Activated CD4-positive, alpha-beta T cell treated with anti-CD3 and anti-CD28 coated beads, Interleukin-2, amount 50 U/mL, for 16 hours (primary cell): ENCODE measurements at places on chromosomes 12 and 14.

DNA sequence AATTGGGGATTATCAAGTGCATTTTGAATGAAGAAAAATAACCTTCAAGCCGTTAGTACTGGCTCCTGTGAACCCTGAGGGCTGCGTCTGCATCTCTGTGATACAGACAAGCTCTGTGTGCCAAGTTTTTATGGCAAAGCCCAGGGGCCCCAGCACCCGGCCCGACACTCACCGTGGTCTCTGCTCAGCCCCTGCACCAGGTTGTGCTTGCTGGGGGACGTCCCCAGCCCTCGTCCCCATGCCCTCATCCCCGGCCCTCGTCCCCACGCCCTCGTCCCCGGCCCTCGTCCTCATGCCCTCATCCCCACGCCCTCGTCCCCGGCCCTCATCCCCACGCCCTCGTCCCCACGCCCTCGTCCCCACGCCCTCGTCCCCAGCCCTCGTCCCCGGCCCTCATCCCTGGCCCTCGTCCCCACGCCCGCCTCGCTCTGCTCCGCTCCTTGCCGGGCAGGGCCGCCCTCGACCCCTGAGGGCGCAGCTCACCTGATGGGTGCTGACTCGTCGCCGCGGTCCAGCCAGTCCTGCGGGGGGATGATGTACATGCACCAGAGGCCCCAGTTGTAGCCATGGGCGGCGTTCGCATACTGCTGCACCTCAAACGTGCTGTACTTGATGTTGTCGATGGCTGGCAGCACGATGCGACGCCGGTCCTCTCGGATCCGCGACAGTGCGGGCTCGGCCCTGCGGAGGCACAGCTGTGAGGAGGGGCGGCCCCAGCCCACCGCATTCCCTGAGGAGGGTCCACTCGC is 72.0 kb downstream of the GALNT9 start:
- no peak for DNase-seq

DNA sequence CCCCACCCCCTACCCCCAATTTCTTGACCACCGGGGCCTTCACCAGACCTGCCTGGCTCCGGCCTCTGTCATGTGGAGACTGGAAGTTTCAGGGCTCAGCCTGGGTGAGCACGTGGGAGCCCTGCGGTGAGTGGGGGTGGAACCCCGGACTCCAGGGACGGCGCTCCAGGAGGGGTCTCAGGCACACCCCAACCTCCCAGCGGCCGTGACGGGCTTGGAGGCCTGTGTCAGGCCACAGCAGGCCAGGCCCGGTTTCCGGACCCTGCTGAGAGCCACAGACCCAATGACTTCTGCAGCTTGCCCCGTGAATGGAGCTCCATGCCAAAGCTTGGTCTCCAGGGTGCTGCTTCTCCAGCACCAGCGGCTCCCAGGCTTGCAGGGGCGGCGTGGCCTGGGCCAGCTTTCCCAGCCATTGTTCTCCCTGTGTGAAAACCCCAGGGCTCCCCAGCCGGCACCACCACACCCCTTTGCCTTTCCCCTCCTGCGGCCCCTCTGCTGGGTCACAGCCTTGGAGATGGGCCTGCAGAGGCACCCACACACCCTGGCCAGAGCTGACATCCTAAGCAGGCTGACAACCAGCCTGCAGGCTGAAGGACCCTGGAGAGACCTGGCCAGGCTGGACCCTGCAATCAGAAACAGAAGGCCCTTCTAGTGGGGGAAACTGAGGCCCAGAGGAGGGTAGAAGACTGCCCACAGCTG is 186.2 kb upstream of the C14orf180 start:
- no peak for DNase-seq

DNA sequence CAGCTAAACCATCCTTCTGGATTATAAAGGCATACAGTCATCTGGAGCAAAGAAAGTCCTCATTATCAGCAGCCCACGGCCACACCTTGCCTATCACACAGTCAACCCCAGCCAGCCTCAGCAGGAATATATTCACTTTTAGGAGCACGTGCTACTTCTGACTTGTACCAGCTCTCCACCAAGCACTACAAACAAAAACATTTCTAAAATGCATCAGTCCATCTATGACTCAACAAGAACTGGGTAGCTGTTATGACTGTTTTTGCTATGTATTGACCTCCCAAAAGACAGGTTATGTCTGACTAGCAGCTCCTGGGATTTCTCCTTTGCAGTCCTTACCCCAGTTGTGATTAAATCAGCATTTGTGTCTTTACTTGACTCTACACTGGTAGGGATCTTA is 31.2 kb downstream of the NUAK1 start:
- DNase-seq, result no peak

DNA sequence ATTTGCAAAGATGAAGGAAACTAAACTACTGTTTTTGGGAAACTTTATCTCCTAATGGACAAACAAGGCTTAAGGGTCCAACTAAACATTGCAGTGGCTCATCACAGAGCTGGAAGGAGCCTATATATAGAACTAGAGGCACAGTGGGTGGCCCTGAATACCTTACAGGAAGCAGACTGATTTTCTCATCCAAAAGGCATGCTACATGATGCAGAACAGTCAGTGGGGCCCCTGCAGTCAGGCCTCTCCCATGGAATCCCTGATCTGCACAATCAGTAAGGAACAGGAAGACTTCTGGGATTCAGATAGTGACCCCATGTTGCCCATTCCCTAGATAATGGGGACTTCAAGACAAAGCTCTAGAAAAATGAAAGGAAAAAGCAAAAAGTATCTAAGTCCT is 1.9 kb upstream of the LLPH start:
- no peak for DNase-seq

DNA sequence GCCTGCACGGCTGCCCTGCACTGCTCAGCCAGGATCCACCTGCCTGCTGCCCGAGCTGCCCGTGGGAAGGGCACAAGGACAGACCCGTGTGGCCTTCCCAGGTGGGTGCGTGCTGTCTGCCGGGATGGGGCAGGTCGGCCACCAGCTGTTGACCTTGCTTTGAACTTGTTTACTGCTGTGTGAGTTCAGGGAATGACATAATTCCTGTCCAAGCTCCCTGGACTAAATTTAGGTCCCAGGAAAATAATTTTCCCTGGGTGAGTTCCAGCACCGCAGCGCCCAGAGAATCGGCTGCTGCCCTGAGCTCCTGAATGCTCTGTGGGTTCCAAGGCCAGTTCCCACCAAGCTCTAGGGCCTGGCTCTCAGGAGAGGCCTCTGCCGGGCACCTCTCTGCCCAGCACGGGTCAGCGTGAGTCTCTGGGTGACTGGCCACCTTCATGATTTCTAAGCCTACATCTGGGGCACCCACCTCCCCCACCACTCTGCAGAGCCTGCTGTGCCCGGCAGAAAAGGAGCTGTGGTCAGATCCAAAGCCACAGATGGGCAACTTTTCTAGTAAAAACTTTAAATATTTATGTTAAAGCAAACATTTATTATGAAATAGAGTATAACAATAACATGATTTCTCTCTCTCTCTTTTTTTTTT is 27.2 kb upstream of the MLXIP start:
- DNase-seq, result no peak

GRCh38 chr12:19908830-19909229 is 459.5 kb upstream of the PDE3A start:
- DNase-seq, result no peak

DNA sequence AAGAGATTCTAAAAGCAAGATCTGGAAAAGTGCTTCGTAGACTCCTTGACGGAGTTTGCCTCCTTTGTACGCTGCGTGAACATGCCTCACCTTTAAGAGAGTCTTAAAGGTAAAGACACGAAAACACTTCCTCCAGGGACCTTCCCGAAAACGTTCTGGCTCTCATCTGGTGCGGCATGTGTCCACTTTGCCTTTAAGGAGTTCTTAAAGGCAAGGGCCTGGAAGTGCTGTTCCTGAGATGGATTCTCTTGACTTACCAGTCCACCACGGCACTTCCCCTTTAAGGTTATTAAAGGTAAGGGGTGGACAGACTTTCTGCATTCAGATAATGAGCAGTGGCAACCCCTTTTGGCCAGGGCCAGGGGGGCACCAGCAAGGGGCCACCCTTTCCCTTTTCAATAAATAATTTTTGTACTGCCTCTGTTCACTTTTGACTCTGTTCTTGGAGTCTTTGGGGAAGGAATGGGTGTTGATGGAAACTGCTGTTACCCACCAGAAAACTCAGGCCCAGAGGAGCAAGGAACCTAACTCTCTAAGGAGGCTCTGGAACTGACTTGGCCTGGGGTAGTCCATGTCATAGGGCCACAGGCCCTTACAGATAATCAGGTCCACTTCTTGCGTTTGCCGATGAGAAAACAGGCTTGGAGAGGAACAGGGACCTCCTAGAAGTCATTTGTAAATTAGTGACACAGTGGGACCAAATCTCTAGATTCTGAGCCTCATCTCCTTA is 4.4 kb downstream of the REM2 start:
- peak; percentile 56 for DNase-seq

GRCh38 chr12:59408431-59408830 is 187.4 kb upstream of the SLC16A7 start:
- no peak for DNase-seq

DNA sequence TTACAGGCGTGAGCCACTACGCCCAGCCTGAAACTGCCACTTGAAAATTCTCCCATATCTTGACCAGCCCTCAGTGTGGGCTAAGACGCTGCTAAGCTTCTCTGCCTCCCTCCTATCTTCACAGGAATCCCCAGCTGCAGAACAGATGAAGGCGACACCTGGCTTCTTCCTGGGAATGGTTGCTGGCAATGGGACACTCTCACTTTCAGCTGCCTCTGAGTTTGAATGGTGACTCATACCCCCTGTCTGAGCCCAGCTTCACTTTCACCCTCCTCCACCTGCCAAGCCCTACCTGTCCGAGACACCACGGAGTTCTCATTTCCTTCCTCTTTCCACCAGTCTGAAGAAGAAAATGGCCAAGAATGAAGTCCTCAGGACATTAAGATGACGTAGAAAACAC is 18.3 kb upstream of the VASH1 start:
- no peak for DNase-seq

DNA sequence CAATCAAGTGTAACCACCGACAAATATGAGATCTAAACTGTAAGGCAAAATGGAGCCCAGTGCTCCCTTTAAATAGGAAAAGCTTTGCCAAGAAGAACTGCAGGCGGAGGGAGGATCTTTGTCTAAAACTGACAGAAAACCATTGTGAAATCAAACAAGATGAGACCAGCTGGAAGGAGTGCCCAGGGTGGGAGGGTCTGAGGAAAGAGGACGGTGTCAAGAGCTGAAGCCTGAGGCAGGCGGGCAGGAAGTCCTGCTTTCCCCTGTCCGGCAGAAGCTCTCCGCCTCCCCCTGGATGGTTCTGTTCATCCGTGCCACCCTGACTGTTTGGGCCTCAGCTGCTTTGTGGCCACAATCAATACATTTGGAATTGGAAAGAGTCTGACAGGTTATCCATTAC is 37.5 kb downstream of the CDC42BPB start:
- no peak for DNase-seq

DNA sequence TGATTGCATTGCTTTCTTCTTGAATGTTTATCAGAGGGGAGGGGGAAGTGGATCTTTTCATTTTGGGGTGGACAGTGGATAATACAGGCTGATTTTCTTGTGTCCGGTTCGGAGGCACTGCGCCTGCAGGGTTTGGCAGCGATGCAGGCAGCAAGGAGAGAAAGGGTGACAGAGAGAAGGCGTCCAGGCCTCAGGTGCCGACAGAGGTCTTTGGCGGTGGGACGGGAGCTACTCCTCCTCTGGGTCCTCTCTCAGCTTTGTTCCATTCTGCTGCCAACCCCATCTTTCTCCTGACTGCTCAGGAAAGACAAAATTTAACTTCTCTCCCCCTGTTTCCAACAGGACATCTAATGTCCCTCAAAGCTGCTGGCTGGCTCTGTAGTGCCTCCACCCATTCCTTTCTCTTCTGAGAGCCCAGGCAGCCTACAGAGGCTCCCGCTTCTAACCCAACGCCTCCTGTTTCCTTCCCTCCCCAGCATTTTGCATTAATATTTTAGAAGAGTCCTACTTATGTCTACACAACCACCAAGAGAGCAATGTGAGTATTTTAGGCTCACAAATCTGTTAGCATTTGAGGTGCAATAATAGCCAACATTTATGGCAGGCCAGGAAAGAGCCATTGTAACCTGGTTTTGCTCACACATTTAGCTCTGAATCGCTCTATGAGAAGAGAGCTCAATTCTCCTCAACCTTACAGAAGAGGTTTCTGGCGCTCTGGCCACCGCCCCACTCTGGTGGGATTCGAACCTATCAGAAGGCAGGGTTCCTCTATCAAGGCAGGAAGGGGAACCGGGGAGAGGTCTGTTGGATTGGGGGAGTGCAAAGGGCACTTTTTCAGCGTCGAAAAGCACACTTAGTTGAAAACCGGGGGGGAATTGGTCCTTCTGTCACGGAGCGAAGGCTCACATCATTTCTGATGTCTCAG is 7.1 kb upstream of the TBX5 start:
- DNase-seq, result no peak

DNA sequence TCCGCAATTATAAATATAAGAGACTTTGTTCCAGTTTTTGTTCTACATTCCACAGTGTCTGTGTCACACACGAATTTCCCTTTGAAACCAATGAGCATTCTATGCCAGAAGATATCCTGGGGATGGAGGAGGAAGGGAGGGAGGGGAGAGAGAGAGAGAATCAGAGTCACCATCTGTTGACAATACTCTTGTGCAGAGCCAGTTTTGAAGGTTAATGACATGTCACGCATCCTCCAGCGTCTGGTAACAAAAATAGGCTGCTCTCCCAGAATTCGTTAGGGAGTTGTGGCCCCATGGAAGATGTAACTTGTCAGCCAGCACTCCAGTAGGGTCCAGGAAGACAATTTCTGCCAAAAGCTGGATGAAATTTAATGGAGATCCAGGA is 213.5 kb upstream of the KRR1 start:
- no peak for DNase-seq

- DNase-seq, result no peak
Measured at GRCh38 chr14:45015133-45015532, 53.1 kb downstream of the TOGARAM1 start.

DNA sequence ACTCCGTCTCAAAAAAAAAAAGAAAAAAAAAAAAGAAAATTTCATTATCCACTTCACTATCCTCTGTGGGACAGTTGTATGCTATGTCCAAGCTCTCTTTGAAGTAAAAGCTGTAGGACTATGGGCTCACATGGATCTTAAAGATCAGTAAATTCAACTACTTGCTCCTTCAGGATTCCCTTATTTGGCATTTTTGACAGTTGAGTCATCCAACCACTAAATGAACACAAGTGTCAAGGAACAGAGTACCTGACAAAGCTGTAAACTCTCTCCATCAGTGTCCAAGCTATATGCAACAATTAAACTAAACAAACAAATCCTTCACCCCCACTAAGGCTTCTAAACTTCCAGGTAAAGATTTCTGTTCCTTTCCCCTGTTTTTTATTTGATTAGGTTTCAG is 177.0 kb downstream of the CEP128 start:
- no peak for DNase-seq

DNA sequence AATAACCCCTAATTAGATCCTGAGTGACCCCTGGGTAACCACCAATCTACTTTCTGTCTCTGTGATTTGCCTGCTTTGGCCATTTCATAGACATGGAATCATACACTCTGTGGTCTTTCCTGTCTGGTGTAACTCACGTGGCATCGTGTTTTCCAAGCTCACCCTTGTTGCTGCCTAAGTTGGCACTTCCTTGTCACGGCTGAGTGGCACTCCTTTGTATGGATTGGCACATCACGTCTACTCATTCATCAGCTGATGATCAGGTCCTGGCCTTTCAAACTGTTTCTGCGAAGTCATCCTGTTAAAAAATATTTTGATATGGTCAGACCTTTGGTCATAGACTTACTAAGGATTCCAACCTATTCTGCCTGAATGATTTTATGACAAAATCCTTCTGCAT is 87.7 kb downstream of the GLT1D1 start:
- no peak for DNase-seq

GRCh38 chr14:55410876-55411275 is 754 bp downstream of the ATG14 start:
- no peak for DNase-seq

GRCh38 chr14:22767323-22767589 is 768 bp downstream of the OXA1L start:
- no peak for DNase-seq

GRCh38 chr14:69685218-69685616 is 73.8 kb downstream of the SUSD6 start:
- DNase-seq, result peak; percentile 93
